CD4-positive, alpha-beta memory T cell (primary cell): ENCODE measurements at places on chromosomes 11 and 22. TPM values are rescaled to one million over a fixed set of nuclear protein-coding genes. Genes with fewer than 3 reads are reported as not detected.

Gene DDX25
- total RNA-seq: not detected

Gene PPME1
- 21.9 TPM for total RNA-seq

Gene GVQW3
- 10.1 TPM for total RNA-seq

Gene ADAMTS15
- total RNA-seq: not detected

- DNase-seq: no peak
These were observed 100.5 kb downstream of the DSCAML1 start for GRCh38 chr11:117696540-117696939.

DNA sequence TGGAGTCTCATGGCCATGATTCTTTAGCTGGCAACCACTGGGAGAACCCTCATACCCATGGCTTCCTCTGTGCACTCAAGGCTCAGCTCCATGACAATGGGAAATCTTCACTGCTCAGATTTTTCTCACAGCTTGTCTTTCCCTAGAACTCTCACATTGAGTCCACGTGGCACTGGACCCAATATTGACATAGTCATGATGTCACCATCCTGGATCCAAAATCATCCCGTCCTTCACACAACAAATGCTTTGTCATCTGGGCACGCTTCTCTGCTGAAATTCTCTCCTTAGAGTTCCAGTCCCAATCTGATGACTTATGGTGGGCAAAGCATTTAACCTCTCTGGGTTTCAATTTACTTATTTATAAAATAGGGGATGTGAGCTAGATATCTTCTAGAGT is 37.7 kb upstream of the CD44 start:
- DNase-seq: no peak

GRCh38 chr22:20563941-20564371 is 56.5 kb downstream of the MED15 start:
- no peak for DNase-seq

GRCh38 chr11:73974604-73975478 is 7.8 kb downstream of the UCP2 start:
- DNase-seq: no peak

DNA sequence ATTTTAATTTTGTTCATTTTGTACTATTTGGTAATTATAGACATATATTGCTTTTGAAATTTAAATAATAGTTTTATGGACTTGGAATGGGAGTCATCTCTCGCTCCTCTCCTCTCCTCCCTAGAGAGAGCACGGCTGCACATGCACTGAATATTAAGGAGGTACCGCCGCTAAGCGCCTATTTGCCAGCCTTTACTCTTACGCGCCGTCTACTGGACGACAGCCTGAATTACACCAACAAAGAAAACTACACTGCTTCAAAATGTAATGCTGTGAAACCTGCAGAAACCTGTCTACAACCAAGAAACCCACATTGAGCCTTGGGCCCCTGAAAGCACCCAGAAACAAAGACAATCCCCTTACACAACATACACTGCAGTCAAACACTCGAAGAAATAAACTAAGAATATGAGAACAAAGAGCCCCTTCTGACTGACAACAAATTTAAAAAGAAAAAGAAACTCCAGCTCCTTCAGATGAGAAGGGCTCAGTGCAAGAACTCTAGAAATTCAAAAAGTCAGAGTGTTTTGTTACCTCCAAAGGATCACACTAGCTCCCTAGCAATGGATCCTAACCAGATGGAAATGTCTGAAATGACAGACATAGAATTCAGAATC is 737.2 kb downstream of the LRRC4C start:
- no peak for DNase-seq

DNA sequence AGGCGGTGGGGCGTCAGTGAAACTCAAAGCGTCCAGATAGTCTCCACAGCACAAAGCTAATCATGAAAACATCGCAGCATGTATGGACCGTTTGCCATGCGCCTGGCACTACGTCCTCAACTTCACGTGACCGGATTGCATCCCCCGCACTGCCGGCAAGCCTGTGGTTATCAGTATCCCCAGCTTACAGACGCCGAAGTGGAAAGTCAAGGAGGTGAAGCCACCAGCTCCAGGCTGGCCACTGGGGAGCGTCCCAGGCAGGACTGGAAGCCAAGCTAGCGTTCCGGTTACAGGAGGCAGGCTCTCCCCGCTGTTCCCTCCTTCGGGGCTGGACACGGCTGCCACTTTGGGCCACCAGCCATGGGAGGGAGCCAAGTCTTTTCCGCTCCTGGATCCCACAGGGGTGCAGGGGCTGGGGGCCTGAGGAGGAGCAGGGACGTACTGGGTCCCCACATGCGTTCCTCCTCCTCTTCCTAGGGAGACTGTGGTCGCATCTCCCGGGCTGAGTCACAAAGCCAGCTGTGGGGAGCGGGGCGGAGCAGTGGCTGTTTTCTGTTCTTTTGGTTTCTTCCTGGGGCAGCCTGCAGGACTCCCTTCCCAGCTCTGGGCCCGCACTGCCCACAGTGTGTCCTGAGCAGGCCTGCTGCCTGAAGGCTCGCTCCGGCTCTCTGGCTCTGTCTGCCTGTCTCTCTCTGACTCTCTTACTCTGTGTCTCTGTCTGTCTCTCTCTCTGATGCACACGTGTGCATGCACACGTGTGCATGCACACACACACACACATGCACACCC is 4.3 kb upstream of the OSBPL5 start:
- DNase-seq: no peak

DNA sequence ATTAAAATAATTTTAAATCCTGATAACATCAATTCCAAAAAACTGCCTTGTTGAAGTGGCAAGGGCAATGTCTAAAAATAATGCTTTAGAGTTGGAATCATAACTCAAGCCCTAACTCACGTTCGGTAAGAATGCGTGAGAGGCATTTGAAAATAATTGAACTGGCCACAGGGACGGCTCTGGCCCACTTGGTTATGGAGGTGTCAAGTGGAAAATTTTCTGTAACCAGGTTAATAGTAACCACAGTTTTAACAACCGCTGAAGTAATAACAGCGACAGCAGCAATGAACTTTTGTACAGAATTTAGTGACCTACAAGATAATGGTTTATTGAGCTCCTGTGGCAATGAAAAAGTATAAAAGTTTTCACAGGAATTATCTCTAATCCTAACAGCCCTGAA is 79.4 kb downstream of the ETS1 start:
- DNase-seq: no peak

GRCh38 chr11:46917762-46918082 is 628 bp downstream of the LRP4 start:
- no peak for DNase-seq

GRCh38 chr22:42948294-42948693 is 66.7 kb downstream of the PACSIN2 start:
- no peak for DNase-seq

- peak; percentile 68 for DNase-seq
These were observed 45.7 kb downstream of the PACS1 start for GRCh38 chr11:66115638-66116301.

- no peak for DNase-seq
These were observed 332 bp downstream of the TEAD1 start for GRCh38 chr11:12674571-12674935.
